ENCODE measurements at places on chromosomes 7 and 10. TPM values are rescaled to one million over a fixed set of nuclear protein-coding genes. Genes with fewer than 3 reads are reported as not detected.

The CELF2 gene
- 12.5 TPM for total RNA-seq

The CNNM2 gene
- 4.9 TPM for total RNA-seq

The SLC13A1 gene
- total RNA-seq = not detected

The RAB19 gene
- 0.33 TPM for total RNA-seq

The INA gene
- 0.13 TPM for total RNA-seq

The SPDYE5 gene
- total RNA-seq = not detected

The ZNF425 gene
- total RNA-seq = 0.73 TPM

The GPR146 gene
- 29.8 TPM for total RNA-seq

The ERVW-1 gene
- total RNA-seq = not detected

The TRIM50 gene
- total RNA-seq = not detected

The POLR1F gene
- total RNA-seq = 30.0 TPM

The SNX10 gene
- total RNA-seq = 0.39 TPM

The PHYHIPL gene
- total RNA-seq = not detected

The SAP25 gene
- total RNA-seq = not detected

The MAGI2 gene
- 2.7 TPM for total RNA-seq

The ANKRD30A gene
- total RNA-seq = not detected

The GNGT1 gene
- total RNA-seq = not detected

The CNPY1 gene
- not detected for total RNA-seq

The COL17A1 gene
- total RNA-seq = 2.2 TPM

The PPP1R9A gene
- 9.3 TPM for total RNA-seq

The RP9 gene
- 13.2 TPM for total RNA-seq

The ITIH2 gene
- total RNA-seq = not detected

The EBF3 gene
- 0.14 TPM for total RNA-seq

The CCDC146 gene
- 0.53 TPM for total RNA-seq

The TFPI2 gene
- 79.2 TPM for total RNA-seq

The MGAM2 gene
- not detected for total RNA-seq

The ARHGAP22 gene
- 86.9 TPM for total RNA-seq

The FFAR4 gene
- not detected for total RNA-seq

The LBX1 gene
- not detected for total RNA-seq

The FUOM gene
- 32.9 TPM for total RNA-seq

The OIT3 gene
- 0.07 TPM for total RNA-seq

The ZNF273 gene
- total RNA-seq = 3.3 TPM

The GPR37 gene
- 8.1 TPM for total RNA-seq

The ZNF804B gene
- not detected for total RNA-seq

The TUBAL3 gene
- total RNA-seq = 0.11 TPM

The KIF20B gene
- total RNA-seq = 14.2 TPM

The TRPV6 gene
- total RNA-seq = not detected

The MOGAT3 gene
- not detected for total RNA-seq

The GRM3 gene
- total RNA-seq = not detected

The ZDHHC6 gene
- total RNA-seq = 29.3 TPM

The PCDH15 gene
- total RNA-seq = not detected

The MCM10 gene
- 11.5 TPM for total RNA-seq

The SVOPL gene
- total RNA-seq = not detected

The PANK1 gene
- total RNA-seq = 7.9 TPM

The PPRC1 gene
- total RNA-seq = 12.3 TPM

The SEMA3A gene
- total RNA-seq = 0.92 TPM

The ASIC3 gene
- total RNA-seq = 0.07 TPM

The CPA4 gene
- 0.59 TPM for total RNA-seq

The SHTN1 gene
- 3.2 TPM for total RNA-seq

The EPHB6 gene
- total RNA-seq = 0.79 TPM

The TMEM176A gene
- total RNA-seq = not detected

The ABCA13 gene
- total RNA-seq = not detected

The NFKB2 gene
- 17.2 TPM for total RNA-seq

The NUB1 gene
- total RNA-seq = 37.1 TPM

The SPDYE16 gene
- total RNA-seq = not detected

The CALHM2 gene
- total RNA-seq = 15.7 TPM

The FAM180A gene
- not detected for total RNA-seq

The BAMBI gene
- total RNA-seq = 4.8 TPM

The GBX1 gene
- not detected for total RNA-seq

Data from pulmonary artery endothelial cell (primary cell).